ENCODE measurements at places on chromosomes 11 and 22.

DNA sequence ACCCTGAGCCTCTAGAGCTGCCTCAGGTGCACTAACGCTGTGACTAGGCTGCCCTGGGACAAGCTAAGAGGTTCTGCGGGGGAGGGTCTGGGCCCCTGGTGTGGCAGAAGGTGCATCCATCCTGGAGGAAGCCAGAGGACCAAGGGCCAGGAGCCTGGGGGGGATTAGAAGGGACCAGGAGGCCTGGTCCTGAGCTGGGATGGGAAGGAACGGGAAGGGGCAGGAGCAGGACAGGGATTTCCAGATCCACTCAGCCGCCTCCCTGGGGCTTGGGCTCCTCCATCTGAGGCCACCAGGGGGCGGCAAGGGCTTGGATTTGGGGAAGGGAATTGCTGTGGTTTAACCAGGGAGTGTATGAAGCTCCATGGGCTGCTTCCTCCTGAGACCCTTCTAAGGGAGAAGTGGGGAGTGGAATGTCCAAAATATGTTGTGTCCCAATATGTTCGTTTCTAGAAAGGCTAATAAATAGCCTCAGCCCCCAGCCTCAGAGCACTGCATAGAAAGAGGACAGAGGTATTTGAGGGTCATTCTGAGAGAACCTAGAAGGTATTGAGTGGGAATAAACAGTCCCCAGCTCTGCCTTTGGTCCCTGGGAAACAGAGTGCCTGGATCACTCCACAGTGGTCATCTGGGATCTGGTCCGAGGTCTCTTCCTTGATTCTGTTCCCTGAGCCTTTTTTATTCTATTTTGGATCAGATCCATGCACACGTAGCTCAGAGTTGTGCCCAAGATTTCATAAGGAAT, 17.4 kb upstream of the PRAME start:
- no peak for DNase-seq

DNA sequence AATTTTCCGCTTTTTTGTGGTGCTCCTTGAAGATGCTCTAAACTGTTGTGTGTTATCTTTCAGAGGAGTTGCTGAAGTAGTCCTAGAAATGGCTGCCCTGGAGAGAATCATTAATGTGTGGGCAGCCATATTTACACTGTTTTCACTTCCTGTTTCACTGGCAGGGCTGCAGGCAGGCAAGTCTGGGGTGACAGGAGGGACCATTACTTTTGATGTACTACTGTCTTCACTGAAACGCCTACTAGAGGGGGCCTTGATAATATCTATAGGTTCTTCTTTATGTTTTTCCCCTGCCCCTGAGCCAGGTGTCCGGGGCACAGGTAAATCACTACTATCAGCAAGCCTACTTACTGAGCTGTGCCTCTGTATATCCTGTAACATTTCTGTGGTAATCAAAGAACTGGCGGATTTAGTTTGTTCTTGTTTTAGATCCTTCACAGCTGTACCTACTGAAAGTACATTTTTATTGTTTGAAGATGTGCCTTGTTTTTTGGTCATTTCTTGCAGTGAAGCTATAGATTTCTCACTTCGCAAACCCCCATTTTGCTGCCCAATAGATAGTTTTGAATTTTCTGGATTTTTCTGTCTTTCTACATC, 39.7 kb downstream of the ACAT1 start:
- DNase-seq, result no peak

- DNase-seq, result no peak
These were observed 41.1 kb downstream of the OSBPL5 start for GRCh38 chr11:3123761-3124733.

DNA sequence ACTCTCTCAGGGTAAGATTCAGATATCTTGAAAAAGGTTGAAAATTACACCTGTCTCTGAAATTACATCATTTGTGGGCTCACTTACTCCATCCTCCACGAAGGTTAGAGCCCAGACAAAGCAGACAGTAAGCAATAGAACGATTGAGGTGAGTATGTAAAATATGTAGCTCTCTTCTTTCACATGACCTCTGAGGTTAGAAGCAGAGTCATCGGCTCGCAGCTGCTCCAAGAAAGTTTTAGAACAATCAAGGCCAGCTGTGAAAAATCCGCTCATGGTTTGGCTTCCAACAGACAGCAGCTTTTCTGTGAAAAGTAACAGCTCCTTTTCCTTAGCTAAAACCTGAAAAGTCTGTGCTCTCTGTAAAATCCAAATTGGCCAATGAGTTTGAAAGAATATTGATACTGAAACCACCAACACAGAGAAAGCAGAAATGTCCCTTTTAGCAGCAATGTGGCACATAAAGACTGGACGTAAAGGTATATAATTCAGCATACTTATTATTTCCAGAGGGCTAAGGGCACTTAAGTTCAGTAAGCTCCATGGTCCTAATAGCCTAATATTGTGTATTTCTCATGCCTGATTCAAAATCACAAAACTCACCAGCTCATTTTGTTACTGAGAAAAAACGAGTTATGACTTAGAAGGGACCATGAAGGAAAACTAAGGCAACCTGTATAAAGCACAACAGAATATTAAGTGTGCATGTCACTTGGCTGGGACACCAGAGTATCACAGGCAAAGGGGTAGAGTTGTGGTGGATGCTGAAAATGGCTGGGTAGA, 78.2 kb downstream of the FAM76B start:
- DNase-seq, result no peak

GRCh38 chr11:114137838-114138237, 78.3 kb downstream of the ZBTB16 start:
- DNase-seq, result no peak

- DNase-seq, result no peak
These were observed 39.9 kb downstream of the OR2AT4 start for GRCh38 chr11:75056814-75057213.

GRCh38 chr11:2099516-2100349, 39.5 kb downstream of the IGF2 start:
- no peak for DNase-seq

- no peak for DNase-seq
These were observed 123.9 kb downstream of the CTTN start for GRCh38 chr11:70522309-70522592.

GRCh38 chr11:8035200-8035855, 45.7 kb upstream of the TUB start:
- DNase-seq, result no peak

- DNase-seq, result no peak
These were observed 73.3 kb downstream of the SGSM3 start for GRCh38 chr22:40443732-40444131.

DNA sequence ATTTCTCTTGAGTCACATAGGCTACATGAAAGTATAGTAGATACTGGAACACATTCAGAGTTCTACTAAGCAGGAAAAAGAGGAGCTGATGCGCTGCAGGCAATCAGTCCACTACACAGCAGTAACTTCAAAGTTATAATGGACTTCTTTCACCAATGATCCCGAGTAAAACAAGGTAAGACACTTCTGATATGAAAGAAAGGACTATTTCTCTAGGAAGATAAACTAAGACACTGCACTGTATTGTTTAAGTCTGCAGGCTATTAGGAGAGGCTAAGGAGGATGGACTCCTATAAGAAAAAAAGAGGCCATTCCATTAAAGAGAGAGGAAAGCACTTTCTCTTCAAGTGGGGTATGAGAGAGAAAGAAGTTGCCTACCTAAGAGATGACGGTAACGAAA, 31.6 kb upstream of the ARL14EP start:
- no peak for DNase-seq

DNA sequence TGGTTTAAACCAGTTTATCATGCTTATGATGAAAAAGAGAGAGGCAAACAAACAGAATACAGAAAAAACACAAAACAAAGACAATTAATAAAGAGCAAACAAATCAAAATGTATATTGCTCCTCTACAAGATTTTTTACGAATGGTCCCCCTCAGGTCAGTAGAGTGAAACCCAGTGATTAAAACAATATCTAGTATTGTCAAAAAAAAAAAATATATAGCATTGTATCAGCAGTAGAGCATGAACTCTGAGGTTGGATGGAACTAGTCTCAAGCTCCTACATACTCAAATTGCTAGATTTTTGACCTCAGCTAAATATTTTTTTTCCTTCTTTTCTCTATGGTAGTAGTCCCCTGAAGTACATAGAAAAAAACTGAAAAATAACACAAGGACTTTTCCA, 290.3 kb upstream of the LUZP2 start:
- no peak for DNase-seq

DNA sequence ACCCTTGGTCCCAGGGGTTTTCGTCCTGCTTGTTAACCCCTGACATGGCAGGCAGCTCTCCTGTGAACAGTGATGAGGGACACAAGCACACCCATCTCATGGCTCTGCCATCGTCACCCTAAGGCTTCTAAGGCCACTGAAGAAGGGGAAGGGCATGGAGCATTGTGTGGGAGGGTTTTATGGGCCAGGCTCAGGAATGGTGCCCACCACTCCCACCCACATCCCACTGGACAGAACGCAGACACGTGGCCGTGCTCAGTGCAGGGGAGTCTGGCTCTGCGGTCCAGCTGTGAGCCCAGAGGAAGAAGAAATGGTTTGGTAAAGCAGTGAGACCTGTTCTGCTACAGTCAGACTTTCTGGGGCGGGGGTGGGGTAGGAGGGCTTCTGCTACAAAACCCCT, 130.0 kb downstream of the CACNA1I start:
- no peak for DNase-seq

DNA sequence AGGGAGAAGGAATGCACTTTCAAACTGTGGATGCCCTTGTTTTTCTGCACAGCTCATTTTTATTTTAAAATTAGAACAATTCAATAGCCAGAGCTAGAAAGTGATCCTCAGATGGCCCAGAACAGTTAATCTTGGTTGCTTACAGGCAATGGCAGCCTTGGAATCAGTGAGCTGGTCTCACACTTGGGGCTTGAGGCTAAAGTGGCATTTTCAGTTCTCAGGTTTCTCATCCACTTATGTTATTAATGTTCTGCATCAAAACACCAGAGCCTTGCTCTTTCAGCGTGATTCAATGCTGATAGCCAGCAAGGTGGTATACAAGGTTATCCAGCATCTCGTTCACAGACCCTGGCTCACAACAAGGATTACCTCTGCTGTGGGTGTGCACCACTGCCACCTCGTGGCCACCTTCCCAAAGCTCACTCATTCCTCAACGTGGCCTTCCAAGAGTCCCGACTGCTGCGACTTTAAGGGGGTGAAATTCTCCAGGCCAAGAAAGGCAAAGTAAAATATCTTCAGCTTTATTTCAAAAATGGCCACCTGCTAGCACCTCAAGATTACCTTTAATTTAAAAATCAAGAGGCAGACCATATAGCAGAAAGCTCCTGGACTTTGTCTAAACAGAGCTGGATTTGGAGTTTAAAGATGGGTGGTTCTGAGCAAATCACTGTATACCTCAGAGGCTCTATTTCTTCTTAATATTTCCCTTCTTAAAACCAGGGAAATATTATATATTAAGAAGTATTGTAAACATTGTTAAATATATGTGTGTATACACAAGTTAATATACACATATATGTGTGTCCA, 34.2 kb upstream of the FSHB start:
- no peak for DNase-seq

GRCh38 chr22:21612858-21613257, 17.0 kb downstream of the YDJC start:
- no peak for DNase-seq

- DNase-seq, result no peak
These were observed 13.6 kb upstream of the EED start for GRCh38 chr11:86230921-86231434.

DNA sequence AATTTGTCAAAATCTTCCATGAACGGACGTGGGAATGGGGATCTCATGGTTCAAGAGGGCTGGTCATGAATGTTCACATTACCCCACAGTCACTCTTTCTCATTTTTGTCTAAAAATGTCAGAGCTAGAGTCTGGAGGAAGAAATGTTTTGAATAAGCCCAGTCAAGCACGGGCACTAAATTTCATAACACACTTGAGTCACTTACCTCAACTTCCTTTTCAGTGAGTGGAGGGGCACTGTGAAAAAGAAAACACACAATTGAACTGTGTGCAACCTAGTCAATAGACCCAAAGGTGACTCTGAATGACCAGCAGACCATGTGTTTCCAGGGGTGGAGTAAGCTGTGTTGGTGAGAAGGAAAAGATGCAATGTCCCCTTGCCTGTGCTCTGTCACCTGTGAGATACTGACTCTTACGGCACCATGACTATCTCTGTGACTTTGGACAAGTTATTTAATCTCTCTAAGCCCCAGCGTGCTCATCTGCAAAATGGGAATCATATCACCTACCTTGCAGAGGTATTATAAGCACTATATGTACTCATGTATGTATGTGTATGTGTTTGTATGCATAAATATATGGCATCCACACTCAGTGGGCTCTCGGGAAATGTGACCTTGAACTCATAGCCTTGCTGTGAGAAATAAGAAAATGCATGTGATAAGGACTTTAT, 38.2 kb upstream of the LYVE1 start:
- DNase-seq, result no peak

DNA sequence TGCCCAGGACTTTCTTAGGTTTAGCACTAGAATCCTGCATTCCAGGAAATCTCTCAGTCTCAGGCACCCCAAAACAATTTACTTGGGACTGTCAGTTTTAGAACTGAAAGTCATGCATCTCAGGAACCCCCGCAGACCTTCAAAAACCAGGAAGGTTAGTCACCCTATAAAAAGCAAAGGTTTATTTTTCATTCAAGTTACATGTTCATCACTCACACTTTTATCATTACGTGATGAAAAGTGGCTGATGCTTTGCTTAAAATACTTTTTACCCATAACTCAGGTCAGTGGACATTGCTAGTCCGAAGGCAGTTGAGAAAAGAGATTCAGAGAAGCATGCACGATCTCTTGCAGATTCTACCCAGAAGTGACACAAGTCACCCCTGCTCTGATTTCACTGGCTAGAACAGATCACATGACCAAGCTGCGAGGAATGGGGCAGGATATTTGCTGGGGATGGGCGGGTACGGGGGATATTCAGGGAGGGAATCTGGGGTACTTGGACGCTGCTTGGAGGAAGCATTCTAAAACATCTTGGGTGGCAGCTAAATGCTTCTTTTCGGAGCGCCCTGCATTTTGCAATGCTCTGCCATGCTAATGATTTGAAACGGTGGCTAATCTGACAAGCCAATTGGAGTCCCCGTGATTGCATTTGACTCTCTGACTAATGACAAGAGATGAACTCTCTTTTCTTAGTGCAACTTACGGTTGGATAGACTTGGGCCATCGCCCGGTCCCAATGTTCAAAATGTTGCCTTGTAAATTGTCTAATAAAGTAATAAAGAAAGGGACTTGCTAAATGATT, 110.2 kb downstream of the MIAT start:
- no peak for DNase-seq

GRCh38 chr22:39567135-39567946, 3.2 kb upstream of the CACNA1I start:
- DNase-seq, result no peak

DNA sequence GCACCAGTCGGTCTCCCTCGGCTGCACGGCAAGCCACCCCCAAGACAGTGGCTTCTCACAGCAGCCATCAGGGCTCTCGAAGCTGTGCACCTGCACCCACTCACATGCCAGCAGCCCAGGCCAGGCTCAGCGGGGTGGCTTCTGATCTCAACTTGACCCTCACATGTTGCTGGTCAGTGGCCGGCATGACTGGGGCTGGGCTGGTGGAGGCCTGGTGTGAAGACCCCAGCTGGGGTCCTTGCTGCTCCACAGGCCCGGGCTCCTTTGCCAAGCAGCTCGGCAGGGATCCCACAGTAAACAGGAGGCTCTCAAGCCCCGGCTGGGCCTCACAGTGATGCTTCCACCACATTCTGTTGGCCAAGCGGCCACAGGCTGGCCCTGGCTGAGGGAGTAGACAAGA, 128.2 kb downstream of the BRD1 start:
- no peak for DNase-seq

GRCh38 chr11:114027926-114028325, 31.6 kb upstream of the ZBTB16 start:
- no peak for DNase-seq

All from T-helper 22 cell (primary cell).